Activated CD4-positive, alpha-beta T cell treated with anti-CD3 and anti-CD28 coated beads, Interleukin-2, amount 10 ng/mL, durations not matched to agents 7 days and 5 days (primary cell): ENCODE measurements at places on chromosomes 1 and 21.
A peak's percentile ranks its signal among the peaks of the same experiment; 100 is the strongest.

GRCh38 chr1:172990598-172991215, 60.0 kb downstream of the TNFSF18 start:
- DNase-seq, result no peak

- DNase-seq, result no peak
Observed at GRCh38 chr21:25501462-25501861, 105.8 kb downstream of the MRPL39 start.

DNA sequence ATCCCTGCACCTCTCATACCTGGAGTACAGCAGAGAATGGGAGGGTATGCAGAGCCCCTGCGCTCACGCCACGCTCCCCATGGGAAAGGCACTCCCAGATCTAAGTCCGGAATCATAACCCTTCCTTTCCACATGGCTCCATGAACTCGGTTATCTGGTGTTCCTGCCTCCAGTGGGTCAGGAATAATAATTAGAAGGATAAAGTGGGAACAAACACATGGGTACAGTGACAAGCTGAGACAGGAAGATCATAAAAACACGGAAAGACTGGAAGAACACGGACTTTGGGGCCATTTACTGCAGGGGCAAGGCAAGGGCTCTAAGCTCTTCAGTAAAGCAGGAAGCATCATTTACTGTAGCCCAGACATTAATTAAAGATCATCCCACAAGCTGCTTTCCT, 48.6 kb downstream of the FOXO6 start:
- DNase-seq, result no peak

DNA sequence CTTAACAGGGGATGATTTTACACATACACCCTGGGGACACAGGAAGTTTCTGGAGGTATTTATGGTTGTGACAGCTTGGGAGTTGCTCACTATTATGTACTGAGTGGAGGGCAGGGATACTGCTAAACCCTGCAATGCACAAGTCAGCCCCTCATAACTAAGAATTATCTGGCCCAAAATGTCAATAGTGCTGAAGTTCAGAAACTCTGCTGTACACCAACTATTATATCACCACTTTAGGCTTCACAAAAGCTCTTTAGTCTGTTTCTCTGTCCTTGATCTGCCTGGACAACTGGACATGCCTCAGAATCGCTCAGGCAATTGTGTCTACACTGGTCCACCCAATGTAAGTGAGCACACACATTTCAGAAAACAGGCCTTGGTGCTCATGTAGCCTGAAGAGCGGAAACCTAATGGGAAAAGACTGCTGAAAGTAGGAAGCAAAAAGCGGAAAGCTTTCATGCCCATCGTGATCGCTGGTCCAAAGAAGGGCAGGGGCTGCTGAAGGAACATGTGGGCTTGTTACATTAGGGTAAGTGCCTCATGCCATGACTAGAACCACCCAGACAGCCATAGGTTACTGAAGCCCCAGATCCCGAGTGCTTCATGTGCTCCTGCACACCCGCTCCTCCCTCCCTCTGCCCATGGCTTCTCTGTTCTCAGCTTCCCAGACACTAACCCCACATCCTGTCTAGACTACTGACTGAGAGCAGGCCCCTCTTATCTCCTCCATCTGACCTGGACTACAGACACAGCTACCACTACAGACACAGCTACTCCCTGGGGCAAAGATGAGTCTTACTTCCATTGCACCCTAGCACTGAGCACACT, 73.5 kb downstream of the LRIG2 start:
- DNase-seq, result peak; percentile 36

DNA sequence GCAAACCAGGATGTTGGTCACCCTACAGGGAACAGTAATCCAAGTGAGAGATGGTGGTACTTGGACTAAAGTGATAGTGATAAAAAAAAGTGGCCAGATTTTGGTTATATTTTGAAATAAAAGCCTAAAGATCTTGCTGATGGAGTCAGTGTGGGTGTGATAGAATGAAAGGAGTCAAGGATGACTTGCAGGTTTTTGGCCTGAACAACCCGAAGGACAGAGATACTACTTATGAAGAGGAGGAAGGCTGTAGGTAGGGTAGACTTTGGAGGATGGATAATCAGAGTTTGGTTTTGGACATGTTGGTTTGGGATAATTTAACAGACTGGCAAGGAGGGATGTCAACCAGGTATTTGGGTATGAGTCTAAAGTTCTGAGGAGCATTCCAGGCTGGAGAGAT, 1.5 kb upstream of the TEX38 start:
- no peak for DNase-seq

DNA sequence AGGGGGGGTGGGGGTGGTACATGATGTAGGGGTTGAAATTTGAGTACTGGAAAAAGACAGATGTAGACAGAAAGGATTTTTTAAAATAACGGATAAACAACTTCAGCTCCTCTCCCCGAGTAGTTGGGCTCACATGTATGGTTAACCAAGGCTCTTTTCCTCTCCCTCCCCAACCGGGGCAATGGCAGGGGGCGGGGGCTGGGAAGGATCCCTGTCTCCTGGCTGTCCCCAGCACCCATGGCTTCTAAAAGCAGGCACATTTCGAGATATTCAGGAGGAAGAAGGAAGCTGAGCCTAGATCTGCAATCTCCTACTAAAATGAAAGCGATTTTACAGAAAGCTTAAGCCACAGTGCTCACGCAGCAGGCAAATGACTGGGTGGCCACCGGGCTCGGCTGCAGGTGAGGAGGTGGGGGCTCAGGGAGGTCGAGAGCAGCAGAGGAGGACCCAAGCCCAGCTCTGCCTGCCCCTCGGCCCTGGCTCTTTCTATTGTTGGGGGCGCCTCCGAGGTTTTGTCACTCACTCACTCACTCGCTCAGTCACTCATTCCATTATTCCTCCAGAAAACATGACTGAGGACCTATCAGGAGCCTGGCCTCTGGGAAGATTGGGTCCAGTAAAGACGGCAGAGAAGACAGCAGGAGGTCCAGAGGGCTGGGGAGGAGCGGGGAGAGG, 573.3 kb downstream of the PTPRU start:
- DNase-seq, result no peak

- DNase-seq, result no peak
Observed at GRCh38 chr1:99919220-99919619, 50.6 kb upstream of the SLC35A3 start.

DNA sequence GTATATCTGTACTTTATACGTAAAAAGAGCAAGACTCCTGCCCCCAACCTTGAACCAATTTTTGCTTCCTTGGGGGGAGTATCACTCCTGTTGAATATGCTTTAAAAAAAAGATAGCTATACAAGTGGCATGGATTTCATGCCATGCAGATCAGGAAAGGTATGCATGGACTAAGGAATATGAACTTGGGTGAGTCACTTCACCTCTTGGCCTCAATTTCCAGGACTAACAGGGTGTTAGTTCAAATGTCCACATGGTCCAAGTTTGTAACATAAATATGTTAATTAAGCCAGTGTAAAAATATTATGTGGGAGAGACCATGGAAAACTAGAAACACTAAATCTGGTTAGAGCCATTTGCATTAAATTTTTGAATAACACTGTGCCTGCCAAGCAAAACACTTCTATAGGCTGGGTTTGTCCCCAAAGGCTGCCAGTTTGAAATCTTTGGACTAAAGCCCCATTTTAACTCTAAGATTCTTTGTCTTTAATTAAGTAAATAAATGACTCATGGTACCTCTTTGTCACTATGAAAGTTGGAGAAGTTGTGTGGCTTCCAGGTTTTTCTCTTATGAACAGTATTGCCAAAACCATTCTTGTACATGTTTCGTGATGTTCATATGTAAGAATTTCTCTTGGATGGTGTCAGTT, 33.1 kb downstream of the FAM177B start:
- no peak for DNase-seq

DNA sequence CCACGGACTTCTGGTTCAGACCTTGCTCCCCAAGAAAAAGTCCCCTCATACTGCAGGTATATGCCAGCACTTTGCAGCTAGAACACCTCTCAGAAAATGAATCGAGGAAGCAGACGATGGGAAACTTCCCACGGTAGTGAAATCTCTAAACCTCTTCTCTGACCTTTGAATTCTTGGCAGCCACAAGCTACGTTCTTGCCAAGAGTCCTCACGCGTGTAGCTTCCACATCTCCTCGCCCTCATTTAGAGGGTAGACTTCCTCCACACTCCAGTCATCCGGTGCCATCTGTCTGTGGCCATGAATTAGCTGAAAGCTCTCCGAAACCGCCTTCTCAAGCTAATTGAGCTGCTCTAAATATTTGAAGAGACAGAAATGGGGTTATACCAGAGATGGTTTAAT, 127.8 kb downstream of the RGS7 start:
- DNase-seq, result no peak

DNA sequence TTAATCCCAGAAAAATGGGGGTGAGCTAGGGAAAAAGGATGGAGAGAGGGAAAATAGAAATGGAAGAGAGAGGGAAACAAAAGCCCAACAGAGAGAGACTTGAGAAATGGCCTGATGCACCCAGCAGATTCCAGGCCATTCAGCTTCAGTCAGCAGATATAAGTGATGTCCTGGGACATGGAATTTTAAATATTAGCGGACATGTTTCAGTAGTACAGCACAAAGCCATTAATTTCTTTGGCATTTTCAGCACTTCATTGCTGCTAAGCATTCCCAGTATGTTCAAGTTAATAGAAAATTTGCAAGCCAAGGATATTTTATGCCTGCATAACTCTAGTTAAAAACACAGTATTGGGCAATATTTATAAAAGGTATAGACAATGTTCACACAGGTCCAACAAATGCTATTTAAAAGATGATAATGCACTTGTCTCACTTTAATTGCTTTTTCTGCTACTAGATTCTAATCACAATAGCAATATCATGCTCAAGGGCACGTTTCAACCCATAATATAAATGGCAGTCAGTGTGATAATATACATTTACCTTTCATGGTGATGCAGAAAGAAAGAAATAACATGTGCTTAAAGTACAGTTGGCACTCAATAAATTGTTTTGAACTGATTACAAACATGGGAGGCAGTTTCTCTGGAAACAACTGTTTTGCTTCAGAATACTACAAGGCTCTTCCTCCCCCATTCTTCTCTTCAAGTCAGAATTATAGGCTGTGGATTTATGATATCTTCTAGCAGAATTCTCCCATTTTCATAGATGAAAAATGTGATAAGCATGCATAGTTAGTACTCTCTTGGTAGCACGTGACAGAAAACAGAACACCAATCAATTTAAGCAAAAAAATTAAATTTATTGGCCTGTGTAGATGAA, 108.1 kb upstream of the MAGI3 start:
- no peak for DNase-seq

- no peak for DNase-seq
Observed at GRCh38 chr21:44767834-44768831, 33.5 kb downstream of the UBE2G2 start.

GRCh38 chr21:36700295-36700970, 1.5 kb downstream of the SIM2 start:
- no peak for DNase-seq

DNA sequence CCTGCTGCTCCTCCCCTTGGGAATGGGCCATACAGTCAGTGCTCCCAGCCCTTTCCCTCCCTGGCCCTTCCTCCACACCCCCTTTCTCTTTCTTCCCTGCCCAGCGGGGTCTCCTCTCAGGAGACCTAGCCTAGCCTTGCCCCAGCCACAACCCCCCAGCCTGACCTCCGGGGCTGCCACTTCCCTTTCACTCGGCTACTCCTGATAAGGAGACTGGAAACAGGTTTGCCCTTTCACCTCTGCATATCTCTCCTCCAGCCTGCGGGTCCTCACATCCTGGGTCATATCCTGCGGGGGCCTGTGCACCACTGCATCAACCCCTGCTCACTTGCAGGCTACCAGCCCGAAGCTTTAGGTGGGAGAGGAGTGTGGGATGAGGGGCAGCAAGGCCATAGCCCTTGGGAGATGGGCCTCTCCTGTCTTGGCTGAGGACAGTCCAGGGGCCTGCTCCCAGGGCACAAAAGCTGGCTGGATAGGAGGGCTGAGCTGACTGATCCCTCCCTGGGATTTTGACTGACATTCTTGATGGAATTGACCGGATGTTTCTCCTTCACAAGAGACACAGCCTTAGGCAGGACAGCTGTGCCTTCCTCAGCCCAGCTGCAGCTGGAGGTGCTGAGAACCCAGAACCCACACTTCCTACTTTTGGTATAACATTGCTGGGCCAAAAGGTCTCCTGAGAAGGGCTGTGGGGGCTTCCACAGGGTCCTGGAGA, 19.2 kb upstream of the ALX3 start:
- no peak for DNase-seq

- DNase-seq, result no peak
Observed at GRCh38 chr1:243890576-243890975, 40.5 kb upstream of the AKT3 start.
